Effector CD4-positive, alpha-beta T cell (primary cell): ENCODE measurements at places on chromosomes 12 and 14.
A peak's percentile ranks its signal among the peaks of the same experiment; 100 is the strongest.

- no peak for DNase-seq
Measured at GRCh38 chr14:62185078-62185477, 422.9 kb downstream of the SNAPC1 start.

DNA sequence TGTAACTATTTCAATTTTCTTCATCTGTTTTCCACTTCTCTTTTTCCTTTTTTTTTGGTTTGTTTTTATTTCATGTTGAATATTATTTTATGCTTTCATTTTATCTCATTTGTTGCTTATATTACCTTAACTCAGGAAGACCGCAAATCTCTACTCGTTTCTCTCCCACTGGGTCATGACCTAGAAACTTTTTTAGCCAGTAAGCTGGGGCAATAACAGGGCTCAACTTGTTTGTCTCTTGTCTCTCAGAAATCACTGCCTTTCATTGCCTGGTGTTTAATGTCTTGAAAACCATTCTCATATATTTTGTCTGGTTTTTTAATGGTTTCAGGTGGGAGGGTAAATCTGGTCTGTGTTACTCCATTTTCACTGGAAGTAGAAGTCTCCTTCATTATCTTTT lies 36.6 kb upstream of the ATP2B1 start:
- DNase-seq: no peak

DNA sequence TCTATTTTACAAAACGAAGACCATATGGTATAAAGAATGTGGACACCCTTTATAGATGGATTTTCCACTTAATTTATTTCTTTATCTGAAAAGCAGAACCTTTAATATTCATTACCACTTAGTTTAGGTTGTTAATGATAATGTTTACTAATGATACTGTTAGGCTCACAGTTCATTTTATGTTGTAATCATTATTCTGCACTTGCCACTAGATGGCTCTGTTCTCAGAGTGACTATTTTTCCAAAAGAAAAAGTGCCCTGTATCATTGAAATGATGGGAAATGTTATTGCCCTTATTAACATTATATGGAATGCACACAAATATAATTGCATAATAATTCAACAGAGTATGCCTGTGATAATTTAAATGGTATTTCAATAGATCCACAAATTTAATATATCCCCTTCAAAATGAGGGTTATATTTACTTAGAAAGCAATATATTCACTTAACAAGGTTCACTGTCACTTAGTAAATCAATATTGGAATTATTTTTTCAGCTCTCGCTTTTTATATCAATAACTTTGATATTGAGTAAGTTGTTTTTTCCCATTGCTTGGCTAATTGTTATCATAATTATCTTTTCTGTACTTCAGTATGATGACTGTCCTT lies 95.7 kb downstream of the PDE3A start:
- no peak for DNase-seq

DNA sequence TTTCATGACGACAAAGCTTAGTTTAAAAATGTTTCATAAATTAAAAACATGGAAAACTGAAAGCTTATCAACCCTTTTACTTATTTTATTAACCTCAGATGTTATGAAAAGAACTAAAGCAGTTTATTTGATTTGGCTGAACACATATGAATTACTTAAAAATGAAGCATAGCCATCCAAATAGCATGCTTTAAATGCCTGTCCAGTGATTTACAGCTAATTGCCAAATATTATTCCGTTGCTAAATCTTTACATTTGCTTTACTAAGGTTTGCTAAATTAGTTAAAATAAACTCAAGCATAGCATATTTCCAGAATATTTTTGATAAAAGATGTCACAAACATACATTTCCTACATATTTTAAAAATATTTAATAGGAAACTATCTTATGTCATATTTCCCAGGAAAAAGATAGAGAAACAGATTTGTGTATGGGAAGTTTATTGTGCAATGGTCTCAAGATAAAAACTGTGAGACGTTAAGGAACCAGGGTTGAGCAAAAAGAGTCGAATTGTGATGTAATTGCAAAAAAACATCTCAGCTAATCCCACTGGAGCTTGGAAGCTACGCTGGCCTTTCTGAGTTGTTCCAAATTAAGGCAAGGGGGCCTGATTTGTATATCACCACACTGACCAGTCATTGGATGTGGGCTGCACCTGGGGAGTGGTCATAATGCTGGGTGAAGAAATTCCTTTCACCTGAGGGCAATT lies 25.8 kb downstream of the GPR135 start:
- DNase-seq: no peak

DNA sequence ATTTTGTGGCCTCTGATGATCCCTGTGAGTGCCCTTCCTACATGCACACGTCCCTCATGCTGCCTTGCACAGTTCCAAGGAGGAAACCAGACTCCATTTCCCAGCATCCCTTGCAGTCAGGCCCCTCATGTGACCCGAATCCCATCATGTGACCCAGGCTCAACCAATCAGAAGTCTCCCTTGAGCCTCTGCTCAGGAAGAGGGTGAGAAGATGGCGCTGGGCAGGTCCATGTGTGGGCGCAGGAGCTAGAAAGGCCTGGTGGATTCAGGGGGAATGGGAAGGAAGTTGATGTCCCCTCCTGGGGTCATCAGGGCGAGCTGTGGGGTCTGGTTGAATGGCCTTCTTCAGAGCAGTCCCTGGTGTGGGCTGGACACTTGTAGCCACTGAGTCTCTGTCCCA lies 240.5 kb downstream of the ADGRD1 start:
- no peak for DNase-seq

- peak; percentile 52 for DNase-seq
Measured at GRCh38 chr12:46209914-46210872, 58.6 kb downstream of the SLC38A1 start.

GRCh38 chr12:54159140-54159539 lies 29.6 kb downstream of the SMUG1 start:
- no peak for DNase-seq

- no peak for DNase-seq
Measured at GRCh38 chr14:105909046-105909827, 382.9 kb downstream of the TMEM121 start.

DNA sequence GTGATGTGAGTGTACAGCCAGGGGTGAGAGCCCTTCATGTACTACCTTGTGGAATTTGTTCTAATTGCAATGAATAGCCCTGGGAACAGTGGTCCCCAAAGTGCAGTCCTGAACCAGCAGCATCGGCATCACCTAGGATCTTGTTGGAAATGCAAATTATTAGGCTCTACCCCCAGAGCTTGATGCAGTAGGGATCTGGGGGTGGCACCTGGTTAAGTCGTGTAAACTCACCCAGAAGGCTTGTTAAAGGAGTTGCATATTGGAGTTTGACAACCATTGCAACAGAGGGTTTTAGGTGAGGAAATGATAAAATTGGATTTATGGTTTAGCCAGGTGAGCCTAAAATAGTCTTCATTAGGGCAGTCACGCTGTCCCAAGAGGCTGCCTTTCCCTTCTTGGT lies 73.2 kb downstream of the PLEKHG3 start:
- DNase-seq: no peak

DNA sequence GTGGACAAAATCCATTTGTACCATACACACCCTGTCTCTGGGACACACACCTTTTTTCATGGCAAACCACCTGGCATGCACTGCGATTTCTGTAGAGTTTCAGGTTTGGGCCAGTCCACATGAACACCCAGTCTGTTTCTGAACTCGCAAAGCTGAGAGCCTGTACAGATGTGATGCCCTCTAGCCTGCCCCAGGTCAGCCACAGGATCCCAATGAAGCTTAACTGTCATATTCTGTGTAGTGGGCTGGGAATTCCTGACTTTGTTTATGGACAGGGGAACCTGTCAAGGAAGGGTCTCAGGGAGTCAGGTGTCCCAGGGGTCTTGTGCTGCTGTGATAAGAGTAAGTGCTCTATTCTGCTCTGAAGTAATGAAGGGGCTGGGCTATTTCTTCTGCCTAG lies 39.8 kb downstream of the CPM start:
- no peak for DNase-seq

GRCh38 chr12:61993734-61994345 lies 266.4 kb upstream of the USP15 start:
- no peak for DNase-seq
